ENCODE measurements at places on chromosomes 12 and 14.

DNA sequence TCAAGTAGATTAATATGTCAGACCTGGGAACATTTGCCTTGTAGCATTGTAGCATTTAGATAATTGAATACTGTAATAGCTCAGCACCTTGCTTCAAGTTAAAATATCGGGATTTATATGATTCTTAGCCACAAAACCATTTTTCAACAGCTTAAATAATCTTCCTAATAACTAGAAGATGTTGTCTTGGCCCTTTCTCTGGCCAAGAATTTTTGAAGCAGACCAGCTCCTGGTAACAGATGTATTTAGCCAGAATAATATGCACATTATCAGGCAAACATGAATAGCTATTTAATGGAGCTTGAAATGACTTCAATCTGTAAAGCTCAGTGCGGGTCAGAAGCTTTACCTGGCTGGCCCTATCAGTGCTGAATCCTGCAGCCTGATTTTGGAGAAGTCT is 913.1 kb downstream of the AACS start:
- DNase-seq: no peak

- DNase-seq: no peak
Measured at GRCh38 chr14:74879427-74880182, 2.1 kb upstream of the DLST start.

DNA sequence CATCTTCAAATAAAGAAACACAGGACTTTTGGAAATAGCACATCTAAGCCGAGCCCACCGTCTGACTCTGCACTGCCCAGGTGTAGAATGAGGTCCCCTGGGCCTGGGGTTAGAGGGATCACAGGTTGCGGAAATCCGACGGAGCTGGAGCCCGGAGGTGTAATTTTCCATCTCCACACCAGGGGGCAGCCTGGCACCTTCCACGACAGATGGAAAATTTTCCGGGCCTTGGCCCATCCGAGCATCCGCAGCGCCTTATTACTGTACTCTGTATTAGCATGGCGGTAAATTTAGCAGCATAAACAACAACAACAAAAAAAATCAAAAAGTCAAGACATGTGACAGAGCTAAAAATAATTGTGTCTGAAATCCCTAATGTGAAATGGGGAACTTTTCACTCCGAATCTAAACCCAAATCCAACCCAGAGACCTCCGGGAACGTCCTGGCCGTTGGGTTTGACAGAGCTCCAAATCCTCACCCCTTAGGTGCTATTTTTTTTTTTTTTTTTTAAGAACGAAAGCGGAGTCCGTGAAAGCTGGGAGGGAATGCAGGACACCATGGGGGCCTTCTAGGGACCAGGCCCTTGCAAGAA is 93.9 kb downstream of the KSR2 start:
- DNase-seq: peak; percentile 46

DNA sequence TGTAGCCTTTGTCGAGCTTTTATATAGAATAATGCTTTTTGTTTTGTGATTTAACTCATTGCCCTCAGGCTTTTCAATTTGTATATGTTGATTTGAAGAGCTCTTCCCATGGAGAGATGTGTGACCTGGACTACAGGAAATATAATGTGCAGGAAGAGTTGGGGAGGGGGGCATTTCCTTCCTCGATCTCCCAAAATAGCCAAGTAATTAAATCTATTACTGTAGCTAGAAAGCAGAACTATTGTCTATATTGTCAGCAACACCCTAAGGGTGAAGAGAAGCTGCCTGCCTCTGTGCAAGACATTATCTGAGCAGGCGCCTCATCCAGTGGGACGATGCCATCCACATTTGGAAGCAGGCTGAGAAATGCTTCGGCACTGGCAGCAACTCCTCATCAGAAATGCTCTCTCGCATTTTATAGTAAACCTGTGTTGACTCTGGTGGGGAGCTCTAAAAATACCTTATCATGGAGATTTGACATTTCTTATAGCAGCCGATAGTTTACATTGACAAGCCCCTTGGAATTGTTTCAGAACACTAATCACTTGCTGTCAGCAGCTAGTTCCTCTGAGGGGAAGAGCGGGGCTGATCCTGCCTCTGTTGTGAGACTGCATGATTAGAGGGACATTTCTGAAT is 392.5 kb upstream of the RGS6 start:
- no peak for DNase-seq
